ENCODE measurements at places on chromosomes 3 and 15.

GRCh38 chr3:128488636-128488990, 4.4 kb downstream of the GATA2 start:
- DNase-seq: peak; percentile 91

DNA sequence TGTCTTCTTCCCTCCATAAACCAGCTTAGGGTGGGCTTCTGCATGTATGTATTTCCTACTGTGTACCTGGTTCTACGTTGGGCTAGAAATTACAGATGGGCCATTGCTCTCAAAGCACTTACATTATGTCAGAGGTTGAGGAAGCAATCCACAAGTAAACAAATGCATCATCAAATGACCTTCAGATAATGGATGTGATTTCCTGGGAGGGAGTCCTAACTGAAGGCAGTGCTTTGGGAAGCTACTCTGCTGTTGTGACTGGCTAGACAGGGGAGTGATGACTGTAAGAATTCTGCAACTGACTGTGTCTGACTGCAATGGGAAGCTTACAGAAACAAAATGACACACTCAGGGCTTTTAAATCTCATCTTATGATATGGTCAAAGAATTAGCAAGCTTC, 71.0 kb upstream of the PRR23E start:
- DNase-seq: no peak

DNA sequence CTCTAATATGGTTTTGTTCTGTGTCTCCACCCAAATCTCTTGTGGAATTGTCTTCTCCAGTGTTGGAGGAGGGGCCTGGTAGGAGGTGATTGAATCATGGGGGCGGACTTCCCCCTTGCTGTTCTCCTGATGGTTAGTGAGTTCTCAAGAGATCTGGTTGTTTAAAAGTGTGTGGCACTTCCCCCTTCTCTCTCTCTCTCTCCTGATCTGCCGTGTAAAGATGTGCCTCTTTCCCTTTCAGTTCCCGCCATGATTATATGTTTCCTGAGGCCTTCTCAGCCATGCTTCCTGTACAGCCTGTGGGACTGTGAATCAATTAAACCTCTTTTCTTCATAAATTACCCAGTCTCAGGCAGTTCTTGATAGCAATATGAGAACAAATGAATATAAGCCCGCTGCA, 33.1 kb downstream of the RETNLB start:
- DNase-seq: no peak

DNA sequence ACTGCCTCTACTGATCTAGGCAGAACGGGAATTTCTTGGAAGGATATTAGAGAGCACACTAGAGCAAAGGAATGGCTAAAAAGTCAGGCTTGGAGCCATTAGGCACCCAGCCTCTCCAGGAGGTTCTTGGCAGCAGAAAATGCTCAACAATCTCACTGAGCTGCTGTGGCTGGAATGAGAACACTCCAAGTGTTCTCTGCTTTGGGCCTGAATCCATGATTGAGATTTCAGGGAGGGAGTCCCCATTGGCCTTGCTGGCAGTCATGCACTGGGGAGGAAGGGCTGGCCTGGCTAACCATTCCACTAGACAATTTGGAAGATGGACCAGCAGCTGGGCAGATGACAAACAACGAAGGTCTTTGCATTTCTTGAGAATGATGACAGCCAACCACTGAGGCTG, 362.6 kb downstream of the SHQ1 start:
- no peak for DNase-seq

DNA sequence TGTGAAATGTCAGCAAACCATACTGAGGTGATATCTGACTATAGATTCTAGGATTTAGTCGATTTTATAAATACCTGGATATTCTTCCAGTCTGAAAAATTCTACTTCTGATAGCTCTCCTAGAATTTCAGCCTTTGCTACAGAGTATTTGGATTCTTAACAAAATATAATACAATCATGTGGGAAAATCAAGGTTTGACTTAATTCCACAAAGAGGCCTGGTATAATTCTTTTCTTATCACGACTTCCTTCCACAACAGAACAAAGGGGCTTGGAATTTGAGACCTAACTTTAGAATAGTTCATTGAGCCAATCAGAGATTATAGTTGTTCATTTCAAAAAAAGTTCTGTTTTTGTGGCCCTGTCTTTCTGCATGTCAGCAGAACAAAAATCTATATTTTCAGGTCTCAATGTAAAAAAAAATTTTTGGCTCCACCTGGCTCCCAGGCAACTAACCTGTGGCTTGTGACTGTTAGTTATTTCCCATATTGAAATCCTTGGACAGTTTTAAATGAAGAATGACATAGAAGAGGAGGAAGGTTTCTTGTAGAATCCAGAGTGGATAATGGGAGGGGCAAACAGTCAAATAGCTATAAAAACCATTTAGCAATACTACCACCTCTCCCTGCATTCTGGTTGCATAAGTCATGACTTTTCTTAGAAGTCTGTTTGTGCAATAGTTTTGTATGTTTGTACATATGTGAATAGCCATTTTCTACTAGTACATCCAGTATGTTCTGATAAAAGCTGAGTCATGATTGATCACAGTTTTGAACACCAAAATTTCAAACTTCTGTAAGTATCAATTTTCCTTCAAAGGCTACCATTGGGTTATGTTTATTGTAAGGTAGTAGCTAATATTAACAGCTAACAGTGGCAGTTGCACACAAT, 4.0 kb downstream of the TM4SF1 start:
- DNase-seq: no peak

DNA sequence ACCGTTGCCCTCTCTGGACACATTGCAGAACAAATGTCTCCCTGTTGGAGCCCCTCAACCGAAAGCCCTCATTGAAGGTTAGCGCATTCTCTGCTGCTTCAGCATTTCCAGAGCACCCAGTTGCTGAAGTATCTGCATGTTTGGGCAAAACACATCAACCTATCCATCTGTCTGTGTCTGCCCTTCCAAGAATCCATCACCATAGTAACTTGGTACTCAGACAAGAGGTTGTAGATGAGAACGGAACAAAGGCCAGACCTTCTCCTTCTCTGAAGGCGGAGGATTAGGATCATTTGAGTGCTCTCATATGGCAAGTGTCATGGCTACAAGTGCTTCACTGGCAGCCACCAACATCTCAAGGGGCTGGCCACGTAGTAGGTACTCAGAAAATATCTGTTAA, 23.1 kb upstream of the RHO start:
- DNase-seq: no peak

DNA sequence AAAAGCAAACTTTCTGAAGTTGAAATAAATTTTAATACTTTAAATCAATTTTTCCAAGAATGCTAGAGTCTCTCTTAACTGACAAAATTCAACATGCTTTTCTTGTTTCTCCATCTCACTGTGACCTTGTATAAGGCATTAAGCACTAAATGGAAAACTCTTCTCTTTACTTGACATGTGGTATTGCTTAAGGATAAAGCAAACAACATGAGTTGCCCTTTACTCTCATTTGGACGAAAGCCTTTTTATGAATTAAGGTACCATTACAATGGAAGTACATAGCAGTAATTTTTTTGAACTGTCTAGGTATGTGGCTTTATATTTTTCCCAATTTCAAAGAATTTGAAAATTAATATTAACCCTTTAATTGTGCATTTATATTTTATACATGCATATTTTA, 1.4 kb downstream of the STRIT1 start:
- no peak for DNase-seq

DNA sequence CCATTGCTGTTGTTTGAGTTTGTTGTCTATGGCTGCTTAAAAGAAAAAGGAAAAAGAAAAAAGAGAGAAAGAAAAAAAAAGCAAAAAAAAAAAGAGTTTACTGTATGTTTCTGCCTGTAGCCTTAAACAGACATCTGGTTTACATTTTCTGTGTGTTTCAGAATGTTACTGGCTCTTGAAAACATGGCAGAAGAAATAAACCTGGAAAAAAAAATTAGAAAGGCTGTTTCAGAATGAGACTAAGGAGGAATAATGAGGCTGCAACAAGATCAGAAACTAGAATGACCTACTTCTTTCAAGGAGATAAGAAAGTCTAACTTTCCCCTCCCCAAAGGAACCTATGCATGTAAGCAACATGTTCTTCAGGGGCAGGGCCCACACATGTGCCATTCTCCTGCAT, 292.1 kb downstream of the DIPK2A start:
- DNase-seq: no peak

DNA sequence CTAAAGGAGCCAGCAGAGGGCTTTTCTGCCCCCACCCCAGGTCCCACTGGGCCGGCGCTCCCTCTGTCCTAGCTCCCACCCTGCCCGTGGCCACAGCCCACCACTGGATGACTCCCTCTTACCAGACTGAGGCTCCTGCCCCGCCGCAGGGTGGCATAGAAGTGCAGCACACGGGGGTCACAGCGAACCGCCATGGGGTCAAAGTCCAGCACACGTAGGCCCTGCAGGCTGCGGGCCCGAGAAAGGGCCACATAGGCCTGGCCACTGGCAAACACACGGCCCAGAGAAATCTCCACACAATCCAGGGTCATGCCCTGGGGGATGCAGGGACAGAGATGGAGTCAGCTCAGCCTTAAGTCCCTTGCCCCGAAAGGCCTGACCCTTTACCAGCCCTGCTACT, 9.0 kb downstream of the PIF1 start:
- DNase-seq: no peak

- no peak for DNase-seq
These were observed 39.0 kb downstream of the PGPEP1L start for GRCh38 chr15:98968576-98968975.
